Renal pelvis (tissue), 12 donors: ENCODE measurements at places on chromosomes 3 and 15.

DNA sequence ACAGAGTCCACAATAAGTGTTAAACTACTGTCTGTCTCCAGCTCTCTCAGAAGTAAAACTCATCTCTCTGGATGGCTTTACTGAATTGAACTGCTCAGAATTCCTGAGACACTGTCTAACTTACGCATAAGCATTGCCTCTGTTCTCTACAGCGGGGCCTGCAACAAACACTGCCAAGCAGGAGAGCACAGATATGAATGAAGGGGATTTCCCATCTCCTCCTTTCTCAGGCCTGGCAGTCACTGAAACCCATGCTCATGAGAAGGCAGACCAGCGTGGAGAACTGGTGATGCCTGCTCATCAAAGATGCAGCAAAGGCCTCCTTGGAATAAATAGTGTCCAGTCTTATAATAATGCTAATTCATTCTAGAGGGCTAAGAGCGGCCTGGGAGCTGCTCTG, 10.3 kb downstream of the RASGRP1 start:
- no peak for DNase-seq

GRCh38 chr15:74426404-74427281, 7.1 kb downstream of the SEMA7A start:
- no peak for DNase-seq

GRCh38 chr3:148654433-148654832, 43.3 kb upstream of the AGTR1 start:
- no peak for DNase-seq

DNA sequence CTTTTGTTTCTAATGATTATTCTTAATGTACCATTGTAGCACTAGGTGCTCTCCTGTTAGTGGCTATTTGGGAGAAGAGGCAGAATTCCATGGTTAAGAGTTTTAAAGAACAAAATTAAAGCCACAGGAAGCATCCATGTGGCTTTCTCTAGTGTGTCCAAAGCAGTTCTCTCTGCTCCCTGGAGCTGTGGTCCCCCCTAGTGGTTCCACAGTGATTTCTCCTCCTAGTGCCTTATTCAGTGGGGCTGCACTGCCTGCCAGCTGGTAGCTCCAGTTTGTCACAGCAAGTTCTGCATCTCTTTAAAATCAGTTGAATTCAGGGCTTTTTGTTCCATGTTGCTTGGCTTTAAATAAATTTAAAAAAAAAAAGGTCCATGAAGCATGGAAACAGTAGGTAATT, 39.6 kb upstream of the FAM98B start:
- peak; percentile 41 for DNase-seq

DNA sequence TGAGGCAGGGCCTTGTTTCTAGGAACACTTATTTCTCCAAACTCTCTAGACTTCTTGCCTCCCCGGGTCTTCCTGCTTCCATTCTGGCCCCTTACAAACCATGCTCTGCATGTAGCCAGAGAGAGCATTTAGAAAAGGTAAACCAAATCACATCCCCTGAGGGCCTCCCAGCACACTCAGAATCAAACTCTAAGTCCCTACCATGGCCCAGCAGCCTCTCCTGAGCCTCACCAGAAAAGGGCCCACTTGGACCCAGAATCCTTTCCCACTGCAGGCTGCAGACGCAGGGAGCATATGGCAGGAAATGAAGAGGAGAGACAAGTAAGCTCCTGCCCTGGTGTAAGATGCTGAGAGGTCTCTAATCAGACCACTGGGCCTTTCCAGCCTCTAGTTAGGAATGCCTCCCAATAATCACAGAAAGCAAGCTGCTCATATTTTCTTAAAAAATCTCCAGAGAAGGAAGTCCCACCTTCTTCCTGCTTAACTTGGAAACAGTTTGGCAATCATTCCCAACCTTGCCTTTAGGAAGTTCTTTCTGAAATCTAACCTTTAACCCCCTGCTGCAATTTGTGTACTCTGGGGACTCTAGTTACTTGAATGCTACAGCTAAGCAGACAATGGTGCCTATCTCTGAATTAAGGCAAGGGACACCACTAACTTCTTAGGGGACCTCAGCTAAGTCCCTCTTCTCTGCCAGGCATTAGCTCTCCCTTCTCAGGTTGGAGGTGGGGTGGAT, 4.2 kb downstream of the AMOTL2 start:
- DNase-seq, result no peak
